ENCODE measurements at places on chromosomes 1 and 21.

DNA sequence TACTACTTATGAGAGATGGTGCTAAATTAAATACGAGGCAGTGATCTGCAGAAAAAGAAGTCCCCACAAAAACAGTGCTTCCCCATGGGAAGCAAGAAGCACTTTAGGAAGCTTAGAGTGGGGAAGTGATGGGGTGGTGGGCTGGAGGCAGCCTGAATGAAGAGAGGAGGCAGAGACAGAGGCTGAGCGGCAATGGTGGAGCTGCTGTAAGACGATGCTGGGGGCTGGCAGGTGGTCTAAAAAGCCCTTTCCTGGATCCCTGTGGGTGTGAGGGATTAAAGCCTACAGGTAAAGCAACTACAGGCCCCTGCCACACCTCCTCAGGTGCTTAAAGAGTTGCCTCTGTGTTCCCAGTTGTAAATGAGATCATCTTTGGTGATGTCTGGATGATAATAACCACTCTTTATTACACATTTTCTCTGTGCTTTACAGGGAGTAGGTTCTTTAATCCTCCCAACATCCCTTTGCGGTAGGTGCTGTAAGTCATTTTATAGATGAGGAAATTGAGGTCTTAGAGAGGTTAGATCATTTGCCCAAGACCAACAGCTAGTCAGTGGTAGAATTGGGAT is 39.2 kb downstream of the CNN3 start:
- DNase-seq, result no peak

DNA sequence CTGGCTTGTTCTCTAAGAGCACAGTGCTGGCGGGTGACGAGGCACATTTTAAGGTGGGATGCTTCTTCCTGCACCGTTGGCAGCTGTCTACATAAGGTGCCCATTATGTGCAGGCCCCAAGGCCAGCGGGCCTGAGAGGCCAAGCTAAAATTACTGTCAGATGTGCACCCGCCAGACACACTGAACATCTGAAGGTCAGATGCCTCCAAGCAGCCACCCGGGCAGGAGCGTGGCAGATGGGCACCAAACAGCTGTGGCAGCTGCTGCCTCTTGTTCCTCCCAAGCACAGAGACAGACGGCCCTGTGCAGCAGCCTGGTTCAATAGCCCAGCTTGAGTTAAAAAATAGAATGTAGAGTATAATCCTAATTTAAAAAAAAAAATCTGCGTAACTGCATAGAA is 211.9 kb upstream of the EDN2 start:
- DNase-seq, result no peak

DNA sequence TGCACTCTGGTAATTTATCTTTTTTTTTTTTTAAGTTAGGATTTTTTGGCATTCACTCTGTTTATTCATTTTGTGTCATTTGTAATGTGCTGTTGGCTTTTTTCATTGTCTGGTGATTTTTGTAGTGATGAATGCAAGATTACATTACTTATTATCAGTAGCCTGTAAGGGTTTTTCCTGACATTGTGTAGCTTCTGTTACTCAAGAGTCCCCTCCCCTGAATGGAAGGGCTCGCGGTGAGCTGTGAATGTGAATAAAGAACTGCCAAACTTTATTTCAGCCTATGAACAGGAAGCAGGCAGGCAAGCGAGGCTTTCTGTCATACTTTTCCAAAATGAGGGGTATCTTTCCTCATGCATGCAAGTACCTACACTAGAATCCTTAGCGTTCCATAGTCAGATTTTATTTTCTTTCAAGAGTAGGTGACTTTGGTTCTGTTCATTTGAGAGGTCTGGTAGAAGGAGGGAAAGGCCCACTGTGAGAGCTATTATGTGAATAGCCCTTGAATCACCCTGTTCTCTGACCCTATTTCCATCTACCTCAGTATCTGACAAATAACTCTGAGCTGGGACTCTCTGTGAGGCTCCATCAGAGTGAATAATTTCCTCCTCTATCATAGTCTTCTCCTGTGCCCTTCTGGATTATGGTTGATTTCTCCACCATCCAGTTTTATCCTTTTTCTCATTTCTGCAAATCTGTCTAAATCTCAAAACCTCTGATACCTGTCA is 114.0 kb downstream of the CD247 start:
- no peak for DNase-seq

DNA sequence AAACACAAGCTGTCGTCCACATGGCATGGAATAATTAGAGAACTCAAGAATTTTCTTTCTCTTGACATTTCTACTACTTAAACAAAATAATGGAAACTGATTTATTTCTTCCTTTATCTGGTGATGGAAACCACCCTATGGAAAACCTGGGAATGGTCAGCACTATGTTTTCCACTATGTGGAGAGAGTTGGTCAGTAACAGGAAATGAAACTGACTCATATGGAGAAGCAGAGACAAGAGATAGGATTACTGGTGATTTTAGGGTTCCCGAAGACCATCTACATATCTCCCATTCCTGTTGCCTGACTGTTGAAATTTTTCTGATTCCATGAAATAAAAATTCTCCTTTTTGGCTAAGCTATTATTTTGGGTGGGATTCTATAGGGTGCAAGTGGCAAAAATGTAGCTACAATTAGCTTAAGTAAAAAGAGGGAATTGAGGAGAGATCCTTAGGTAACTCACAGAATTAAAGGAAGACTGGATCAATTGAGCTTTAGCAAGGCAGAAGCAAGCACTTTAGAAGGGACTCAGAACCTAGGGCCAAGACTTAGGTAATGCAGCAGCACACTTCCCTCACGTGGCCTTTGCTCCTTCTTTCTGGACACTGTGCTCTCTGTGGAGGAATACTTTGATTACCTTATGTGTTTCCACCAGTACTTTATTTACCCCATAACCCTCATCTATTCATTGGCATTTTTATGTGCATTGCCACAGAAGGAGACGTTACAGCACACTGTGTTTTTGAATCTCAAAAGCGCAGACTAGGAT is 89.6 kb downstream of the LEPR start:
- peak; percentile 58 for DNase-seq

DNA sequence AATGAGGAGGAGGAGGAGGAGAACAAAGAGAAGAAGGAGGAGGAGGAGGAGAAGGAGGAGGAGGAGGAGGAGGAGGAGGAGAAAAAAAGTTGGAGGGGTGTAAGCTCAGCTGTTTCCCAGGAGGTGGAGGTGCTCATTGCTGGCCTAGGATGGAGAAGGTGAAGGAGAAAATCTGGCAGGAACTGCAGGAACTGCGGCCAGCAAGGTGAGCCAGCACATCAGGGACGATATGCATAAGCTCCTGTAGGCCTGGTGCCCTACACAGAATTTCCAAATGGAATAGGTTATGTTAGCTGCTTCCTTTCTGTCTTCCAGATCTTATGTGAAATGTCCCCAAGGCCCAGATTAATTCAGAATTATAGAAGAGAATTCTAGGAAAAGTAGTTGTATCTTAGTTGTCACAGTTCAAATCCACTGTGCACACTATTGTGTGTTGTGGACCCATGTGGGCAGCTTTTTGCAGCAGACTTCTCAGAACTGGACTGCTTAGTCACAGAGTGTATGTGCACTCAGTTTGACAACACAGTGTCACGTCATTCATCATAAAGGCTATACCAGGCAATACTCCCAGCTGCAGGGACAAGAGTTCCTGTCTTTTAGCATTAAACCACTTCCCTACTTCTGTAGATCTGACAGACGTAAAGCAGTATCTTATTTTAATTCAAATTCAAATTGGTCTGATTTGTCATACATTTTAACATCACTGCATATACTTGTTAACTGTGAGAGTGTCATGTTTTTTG is 303.7 kb downstream of the HLX start:
- no peak for DNase-seq

- DNase-seq, result no peak
Measured at GRCh38 chr1:168343566-168343965, 62.9 kb downstream of the TBX19 start.

DNA sequence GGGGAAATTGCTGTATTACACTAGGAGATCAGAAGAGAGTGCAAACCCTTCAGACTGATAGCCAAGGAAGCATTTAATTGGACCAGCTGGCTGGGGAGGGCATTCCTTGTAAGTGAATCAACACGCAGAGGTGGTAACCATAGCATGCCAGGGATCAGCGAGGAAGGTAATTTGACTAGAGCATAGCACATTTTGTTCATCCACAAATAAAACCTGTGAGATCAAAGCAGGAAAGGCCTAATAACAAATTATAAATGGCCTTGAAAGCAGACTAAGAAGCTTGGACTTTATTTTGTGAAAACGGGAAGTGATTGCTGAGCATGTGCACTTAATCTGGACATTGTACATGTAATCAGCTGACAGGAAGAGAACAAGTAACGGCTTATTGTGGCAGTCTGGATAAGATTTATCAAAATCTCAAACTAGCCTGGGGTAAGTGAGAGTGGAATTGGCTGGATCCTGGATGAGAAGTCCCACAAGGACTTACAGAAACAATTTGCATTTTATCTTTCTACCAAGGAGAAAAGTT is 11.7 kb upstream of the CD55 start:
- DNase-seq, result peak; percentile 74

- DNase-seq, result no peak
Measured at GRCh38 chr1:33347650-33347992, 26.7 kb upstream of the A3GALT2 start.

DNA sequence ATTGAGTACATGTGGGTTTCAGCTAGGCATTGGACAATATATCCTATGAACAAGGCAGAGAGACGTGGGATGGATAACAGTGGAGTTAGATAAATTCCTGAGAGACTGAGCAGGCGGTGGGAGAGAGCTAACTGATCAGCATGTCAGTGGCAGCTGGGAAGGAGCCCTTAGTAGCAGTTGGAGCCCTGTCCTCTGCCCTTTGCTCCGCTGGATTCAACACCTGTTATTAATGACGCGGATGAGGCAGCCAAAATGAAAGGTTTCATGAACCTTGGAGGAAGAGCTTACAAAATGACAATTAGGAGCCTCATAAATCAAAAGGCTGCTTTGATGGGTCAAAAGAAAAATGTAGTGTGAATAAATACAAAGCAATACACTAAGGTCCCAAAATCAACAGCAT is 16.1 kb downstream of the UBIAD1 start:
- no peak for DNase-seq

All from GM03348 (cell line).